Keratinocyte (primary cell): ENCODE measurements at places on chromosomes 11 and 22. TPM values are rescaled to one million over a fixed set of nuclear protein-coding genes. Genes with fewer than 3 reads are reported as not detected.
A peak's percentile ranks its signal among the peaks of the same experiment; 100 is the strongest.

APOA5 gene
- not detected in 3 replicates for polyA plus RNA-seq

PANX2 gene
- 0.22 to 0.68 TPM (median 0.32 TPM) in 3 replicates for polyA plus RNA-seq

LRRC74B gene
- 0.03 TPM in 1 of 3 replicates, not detected in the others for polyA plus RNA-seq

OR51I1 gene
- not detected in 3 replicates for polyA plus RNA-seq

TRPM5 gene
- polyA plus RNA-seq, result not detected in 3 replicates

RASSF10 gene
- 1.4 to 2.1 TPM (median 1.6 TPM) in 3 replicates for polyA plus RNA-seq

DNA sequence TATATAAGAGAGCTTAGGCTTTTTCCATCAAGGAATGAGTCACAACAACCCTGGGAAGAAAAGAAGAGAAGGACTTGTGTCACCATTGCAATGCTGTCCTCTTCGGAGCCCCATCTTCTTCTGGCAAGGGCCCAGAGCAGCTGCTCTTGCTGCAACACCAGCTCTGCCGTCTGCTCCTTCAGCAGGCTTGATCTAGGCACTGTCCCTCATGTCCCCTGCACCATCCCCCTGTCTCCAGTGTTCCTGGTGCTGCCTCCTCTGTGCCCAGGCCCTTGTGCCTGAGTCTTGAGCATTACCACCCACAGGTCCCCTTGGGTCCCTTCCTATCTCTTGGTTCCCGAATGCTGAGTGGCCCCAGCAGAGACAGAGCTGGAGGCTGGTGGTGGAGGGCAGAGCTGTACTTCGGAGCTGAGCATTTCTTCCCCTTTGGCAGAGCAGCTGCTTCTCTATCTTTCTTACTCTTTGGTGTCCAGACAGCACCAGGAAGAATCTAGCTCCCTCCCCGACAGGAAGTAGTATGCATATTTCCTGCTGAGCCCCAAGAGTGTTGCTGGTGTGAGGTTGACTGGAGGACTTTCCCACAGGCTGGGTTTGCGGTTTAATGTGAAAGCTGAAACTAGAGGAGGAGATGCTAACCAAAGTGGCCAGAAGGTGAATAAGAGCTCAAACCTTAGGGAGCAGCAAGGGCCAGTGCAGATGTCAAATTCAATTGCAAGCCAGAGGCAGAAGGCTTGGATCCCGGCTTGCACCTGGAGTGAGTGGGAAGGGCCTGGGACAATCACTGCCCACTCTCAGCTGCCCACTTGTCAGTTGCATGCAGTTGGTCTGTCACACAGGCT, 27.8 kb downstream of the WEE1 start:
- DNase-seq, result peak; percentile 49

GRCh38 chr22:48445113-48445827, 1382.4 kb downstream of the BRD1 start:
- no peak for DNase-seq

DNA sequence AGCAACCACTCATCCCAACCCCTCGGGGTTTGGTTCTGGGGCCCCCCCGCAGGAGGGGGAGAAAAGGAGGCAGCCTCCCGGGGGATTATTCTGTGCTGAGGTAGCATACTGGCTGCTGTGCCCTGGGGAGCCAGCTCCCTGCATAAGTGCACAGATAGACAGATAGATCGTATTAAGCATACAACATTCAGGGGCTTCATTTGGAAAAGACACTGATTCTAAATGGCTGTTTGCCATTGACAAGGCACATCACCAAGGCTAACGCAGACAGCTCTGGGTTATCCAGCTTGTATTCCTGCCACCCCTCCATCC, 547.9 kb downstream of the BUD13 start:
- DNase-seq, result no peak

DNA sequence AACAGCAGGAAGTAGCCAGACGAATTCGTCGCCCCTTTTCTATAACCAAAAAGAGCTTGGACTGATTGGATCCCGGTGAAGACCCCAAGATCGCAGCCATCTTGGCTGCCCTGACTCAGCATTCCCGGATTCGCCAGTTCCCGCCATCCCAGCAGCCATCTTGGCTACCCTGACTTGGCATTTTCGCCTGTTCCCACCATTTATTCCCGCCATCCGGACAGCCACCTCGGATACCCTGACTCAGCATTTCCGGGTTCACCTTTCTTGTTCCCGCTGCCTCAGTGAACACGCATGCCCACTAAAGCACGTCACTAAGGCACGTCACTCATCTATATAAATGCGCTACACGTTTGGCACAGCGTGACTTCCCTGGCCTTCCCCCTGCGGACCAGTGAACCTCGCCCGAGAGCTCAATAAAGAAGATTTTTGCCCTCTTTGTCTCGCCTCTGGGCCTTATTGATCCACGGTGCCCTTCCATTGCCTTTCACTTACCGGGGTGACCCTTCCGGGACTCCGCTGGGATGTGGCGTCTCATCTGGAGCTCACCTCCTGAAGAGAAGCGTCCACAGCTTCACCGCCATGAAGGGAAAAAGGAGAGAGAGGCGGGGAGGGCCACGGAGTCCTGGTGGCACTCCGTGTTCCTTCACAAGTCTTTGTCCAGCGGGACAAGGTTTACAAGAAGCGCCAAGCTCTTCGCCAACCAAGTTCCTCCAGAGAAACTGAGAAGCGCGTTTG, 4.0 kb upstream of the OR56A3 start:
- DNase-seq, result no peak

DNA sequence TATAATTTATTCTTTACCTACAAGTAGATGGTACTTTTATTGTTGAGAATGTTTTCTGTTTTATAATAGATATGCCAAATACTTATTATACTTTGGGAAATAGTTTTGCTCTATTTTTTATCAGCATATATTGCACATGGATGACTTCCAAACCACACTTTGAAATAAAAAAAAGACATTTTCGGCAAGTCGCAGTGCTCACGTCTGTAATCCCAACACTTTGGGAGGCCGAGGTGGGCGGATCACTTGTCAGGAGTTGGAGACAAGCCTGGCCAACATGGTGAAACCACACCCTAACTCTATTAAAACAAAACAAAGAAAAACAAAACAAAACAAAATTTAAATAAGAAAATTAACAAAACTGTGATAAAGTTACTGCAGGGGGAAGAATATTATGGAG, 983.9 kb upstream of the CNTN5 start:
- no peak for DNase-seq

DNA sequence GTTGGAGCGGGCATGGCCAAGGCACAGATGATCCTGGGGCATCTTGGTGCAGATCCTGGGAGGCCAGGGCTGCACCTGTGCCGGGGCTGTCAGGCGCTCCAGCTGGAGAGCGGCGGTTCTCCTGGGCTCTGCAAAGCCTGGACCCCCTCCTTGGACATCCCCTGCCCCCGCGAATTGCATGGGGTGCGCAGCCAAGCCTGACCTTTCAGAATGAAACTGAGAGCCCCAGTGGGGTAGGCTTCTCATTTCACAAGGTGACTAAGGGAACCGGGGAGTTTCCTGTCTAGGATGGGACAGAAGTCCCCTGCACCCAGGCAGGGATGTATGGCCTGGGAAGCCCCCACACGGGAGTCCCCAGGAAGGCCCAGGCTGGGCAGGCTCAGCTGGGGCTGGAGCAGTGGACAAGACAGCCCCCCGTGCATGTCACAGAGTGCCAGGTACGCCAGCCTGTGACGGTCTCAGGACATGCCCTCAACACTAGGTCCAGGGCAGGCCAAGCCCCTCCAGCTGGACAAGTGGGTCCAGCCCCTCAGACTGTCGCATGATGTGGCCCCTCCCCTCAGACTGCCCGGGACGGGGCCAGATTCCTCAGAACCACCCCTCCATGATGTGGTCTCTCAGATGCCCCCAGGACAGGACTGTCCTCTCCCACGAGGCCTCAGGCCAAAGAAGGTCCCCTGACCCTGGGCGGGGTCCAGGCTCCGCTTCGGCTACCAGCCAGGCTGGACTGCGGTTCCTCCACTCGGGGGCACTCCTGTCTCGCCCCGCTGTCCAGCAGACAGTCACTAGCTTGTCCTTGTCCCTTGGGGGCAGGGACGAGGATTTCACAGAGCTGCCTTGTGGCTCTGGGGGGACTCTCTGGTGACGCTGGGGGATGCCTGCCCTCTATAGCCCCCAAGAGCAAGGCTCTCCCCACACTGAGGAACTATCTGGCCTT, 2.3 kb downstream of the LSP1 start:
- no peak for DNase-seq

- no peak for DNase-seq
Observed at GRCh38 chr22:35330258-35330861, 30.7 kb downstream of the TOM1 start.

GRCh38 chr11:99534812-99535211, 514.1 kb downstream of the CNTN5 start:
- DNase-seq, result no peak

GRCh38 chr11:23988381-23989006, 508.4 kb upstream of the LUZP2 start:
- no peak for DNase-seq

DNA sequence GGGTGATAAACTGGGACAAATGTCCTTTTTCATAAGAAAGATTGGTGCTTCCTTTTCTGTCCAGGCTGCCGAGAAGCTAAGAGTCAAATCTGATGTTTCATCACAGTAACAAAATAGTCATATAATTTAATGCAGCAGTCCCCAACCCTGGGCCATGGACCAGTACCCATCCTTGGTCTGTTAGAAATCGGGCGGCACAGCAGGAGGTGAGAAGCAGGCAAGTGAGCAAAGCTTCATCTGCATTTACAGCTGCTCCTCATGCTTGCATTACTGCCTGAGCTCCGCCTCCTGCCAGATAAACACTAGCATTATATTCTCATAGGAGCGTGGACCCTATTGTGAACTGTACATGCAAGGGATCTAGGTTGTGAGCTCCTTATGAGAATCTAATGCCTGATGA, 26.2 kb downstream of the PRR14L start:
- no peak for DNase-seq

GRCh38 chr11:126817096-126817495, 183.5 kb downstream of the KIRREL3 start:
- DNase-seq, result no peak

DNA sequence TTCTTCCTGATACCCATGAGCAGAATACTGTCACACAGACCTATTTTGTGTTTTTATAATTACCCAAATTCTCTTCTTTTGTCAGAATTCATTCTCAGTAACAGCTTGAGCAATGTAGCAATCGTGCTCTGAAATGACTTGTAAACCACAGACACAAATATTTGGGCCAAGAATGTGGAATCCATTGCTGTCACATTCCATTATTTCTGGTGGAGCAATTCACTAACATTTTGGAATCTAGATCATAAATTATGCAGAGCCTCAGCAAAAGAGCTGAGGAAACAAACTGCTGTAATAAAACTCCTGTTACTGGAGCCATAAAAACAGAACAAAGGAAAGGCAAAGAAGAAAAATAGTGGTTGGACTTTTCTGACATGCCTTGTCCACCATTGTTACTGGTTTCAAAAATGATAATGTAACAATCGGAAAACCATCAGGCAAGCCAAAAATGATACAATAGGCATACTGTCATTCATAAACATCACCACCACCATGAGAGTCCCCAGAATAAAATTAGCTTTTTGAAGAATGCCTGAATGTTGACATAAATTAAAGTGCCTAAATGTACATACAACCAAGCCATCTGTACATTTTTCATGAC, 223.4 kb upstream of the PITPNB start:
- no peak for DNase-seq

DNA sequence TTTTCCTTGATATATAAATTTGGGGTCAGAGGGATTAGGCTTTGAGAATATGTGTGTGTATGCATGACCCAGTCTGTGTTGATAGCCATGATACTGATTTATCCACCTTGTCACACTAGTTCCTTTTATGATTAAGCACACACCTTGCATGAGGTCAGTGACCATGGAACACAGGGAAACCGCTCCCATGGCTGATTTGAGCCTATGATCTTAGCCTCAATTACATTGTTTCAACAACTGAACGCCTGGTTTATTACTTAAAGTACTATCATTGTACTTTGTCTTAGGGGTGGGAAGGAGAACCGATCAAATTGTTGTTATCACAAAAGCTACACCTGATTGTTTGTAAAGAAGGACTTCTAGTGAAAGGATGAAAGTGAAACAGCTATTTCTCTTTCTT, 70.7 kb downstream of the ARFGAP2 start:
- DNase-seq, result no peak

DNA sequence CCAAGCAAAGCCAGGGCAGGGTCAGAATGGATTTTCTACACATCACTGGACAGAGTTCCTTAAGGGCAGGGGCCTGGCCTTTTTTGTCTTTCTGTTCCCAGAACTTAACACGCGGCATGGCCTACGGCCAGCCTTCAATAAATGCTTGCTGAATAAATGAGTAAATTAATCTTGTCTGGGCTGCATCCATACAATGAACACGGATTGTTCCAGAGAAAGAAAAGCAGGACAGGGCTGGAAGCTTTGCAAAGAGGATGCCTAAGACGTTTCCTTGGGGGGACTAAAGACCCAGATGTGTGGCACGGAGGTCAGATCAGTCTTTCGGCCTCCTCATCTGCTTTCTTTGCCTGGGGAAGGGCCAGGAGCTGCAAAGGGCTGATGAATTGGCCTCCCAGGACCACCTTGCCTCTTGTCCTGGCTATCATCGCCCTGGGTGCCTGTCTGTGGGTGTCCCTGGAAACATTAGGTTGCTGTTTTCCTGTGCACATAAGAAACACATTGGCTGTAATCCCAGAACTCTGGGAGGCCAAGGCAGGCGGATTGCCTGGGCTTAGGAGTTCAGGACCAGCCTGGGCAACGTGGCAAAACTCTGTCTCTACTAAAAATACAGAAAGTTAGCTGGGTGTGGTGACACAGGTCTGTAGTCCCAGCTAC, 20.8 kb upstream of the RFPL3 start:
- DNase-seq, result no peak
